Stimulated activated CD8-positive, alpha-beta memory T cell treated with anti-CD3 and anti-CD28 coated beads, Interleukin-4, amount 100 ng/mL, for 48 hours (primary cell): ENCODE measurements at places on chromosomes 12 and 14.

DNA sequence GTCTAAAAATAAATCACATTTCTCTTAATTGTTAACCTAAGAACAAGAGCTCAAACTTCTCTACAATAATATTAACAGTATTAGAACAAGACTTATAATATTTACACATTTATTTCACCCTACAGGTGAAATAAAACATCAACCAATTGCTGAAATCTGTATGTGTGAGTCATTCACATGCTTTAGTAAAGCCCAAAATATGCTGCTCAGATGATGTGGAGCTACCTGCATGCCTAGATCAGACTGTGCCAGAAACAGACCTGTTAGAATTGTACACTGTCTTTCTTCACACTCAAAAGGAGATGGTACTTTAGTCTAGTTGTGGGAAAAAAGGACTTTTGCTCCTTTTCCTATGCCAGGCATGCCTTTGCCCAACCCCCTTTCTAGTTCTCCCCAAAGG is 54.7 kb downstream of the RPS6KA5 start:
- no peak for DNase-seq

DNA sequence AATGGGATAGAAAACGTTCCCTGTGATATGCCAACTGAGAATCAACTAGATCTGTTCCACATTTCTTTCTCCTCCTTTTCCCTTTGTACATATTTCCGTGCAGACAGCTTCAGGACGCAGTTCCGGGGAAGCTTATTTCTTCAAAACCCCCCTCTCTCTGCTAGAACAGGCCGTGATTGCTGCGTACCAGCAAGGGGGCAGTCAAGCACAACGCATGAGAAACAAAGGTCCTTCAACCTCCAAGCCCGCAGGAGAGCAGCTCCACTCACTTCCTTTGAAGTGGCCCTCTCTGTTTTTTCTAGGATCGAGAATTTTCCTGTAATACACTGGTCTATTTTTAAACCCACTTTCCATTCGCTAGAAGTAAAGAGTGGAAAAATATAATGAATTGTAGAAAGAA is 80.8 kb downstream of the ZNF664 start:
- no peak for DNase-seq

- DNase-seq, result no peak
Observed at GRCh38 chr12:76299536-76300296, 48.5 kb downstream of the BBS10 start.

DNA sequence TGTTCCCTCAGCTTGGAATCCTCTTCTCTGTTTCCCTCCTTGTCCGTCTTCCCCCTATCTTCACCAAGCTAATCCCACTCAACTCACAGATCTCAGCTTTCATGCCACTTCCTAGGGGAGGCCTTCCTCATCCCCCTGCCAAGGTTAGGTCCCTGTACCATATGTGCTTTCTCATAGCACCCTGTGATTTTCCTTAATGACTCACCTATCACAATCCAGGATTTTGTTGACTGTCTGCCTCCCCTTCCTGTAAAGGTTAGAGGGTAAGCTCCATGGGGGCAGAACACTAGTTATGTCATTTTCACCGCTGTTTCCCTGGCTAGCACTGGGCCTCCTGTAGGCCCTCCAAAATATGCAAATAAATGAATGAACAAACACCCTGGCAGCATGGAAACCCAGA is 57.6 kb downstream of the CRADD start:
- DNase-seq, result no peak

DNA sequence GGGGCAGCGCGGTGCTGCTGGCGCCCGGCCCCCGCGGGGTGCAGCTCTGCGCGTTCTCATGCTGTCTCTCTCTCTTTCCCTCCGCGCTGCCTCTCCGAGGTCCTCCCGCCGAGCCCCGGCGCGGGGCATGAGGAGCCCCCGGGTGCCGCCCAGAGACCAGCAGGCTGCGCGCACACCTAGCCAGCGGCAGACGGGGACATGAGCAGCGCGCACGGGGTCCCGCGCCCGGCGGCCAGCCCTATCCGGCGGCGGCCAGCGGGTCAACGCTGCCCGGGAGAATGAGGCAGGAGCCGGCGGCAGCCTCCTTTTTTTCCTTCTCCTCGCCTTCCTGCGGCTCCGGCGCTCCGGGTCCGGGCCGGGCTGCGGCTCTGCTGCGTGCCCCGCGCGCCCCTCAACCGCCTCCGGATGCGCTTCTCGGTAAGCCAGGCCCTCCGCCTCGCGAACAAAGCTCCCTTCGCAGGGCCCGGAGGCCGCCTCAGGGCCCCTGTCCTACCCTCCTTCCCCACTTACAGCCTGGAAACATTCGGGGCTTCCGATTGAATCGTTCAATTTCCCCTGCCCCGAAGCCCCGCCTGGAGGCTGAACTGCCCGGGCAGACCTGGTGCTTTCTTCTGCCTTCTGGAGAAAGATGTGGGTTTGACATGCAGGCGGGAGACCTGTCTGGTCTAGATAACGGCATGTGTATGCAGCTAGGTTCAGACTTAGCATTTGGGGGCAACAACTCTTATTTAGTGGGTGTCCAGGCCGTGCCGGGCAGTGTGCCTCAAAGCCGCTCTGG is at the start of gene TUNAR:
Gene TUNAR (plus strand): TSS at position 72 of the 778 bp plus-strand sequence.
- no peak for DNase-seq

DNA sequence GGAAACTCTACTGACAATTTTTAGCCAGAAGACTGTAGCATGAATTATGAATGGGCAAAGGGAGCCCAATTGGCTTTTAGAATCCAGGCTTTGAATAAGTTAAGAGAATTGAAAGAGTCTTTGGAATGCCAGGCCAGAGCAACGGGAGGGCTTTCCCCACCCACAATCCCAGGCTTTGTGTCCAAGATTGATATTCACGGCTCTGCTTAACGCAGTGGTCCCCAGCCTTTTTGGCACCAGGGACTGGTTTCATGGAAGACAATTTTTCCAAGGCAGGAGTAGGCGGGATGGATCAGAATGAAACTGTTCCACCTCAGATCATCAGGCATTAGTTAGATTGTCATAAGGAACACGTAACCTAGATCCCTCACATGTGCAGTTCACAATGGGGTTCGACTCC is 79.6 kb downstream of the EPS8 start:
- DNase-seq, result no peak
